ENCODE measurements at places on chromosomes 12 and 14.

DNA sequence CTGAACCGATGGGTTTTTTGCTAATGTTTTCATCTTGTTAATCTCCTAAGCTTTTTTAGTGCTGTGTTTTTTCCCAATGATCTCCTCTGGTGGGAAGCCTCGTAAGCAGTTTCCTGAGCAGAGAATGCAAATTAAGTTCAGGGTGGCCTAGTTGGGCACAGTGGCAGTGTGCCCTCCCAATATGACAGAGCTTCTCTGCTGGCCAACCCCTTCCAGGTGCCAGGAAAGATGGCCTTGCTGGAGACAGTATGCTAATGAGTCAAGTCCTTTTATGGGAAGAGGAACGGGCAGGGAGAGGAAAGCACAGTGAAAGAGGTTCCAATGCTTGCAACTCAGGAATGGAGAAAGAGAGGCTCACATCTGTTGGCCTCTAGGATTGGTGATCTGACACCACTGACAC lies 115.8 kb downstream of the GCH1 start:
- no peak for DNase-seq

DNA sequence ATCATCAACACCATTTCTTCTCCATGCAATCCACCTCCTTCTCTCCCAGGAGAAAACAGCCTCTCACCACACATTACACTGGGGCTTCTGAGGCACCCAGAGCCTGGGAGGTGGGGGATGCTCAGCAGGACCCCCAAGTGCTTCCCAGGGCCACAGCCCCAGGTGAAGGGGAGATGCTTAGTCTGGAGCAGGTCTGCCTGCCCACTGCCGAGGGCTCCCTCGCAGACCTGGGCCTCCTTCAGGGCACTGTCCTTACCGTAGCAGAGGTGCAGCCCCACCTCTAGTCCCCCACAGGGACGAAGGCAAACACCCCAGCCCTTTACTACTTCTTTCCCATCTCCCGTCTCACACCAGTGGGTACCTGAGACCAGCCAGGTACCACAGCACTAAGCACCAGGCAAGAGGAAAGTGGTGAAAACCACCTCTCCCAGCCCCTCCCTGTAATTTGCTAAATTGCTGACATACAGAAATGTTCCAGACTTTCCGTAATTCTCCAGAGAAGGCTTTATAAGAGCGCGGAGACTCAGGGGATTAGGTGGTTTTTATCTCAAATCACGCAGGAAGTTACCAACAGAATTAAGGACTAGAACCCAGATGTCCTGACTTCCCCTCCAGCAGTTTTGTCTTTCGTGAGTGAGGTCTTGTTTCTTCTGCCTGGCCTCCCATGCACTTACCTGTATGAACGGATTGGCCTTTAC lies 59.0 kb downstream of the PLEKHG3 start:
- no peak for DNase-seq

- no peak for DNase-seq
These were observed 4.2 kb upstream of the AMN1 start for GRCh38 chr12:31732926-31733548.

DNA sequence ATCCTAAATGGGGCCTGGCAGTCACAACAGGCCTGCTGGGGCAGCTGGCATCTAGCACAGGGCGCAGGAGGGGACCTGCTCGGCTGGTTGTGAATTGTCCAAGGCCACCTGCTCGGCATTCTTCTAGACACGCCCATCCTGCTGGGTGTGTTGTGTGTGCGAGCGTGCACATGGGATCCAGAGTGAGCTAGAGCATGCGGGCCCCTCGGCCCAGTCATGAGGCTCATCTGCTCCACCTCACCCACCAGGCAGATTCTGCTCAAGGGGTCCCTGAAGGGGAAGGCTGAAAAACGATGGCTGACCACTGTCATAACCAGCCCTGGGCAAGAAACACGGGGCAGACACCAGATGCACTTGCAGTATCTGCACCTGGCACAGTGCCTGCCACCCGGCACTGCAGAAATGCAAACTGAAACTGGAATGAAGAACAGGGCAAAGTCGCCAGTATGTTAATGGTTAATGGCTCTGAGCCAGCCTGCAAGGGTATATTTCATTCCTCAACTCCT lies 31.8 kb downstream of the MAX start:
- no peak for DNase-seq

- DNase-seq = no peak
These were observed 4.1 kb downstream of the TNFAIP2 start for GRCh38 chr14:103127356-103127755.
